NCI-H510A (cell line): ENCODE measurements at places on chromosomes 6 and 20.

DNA sequence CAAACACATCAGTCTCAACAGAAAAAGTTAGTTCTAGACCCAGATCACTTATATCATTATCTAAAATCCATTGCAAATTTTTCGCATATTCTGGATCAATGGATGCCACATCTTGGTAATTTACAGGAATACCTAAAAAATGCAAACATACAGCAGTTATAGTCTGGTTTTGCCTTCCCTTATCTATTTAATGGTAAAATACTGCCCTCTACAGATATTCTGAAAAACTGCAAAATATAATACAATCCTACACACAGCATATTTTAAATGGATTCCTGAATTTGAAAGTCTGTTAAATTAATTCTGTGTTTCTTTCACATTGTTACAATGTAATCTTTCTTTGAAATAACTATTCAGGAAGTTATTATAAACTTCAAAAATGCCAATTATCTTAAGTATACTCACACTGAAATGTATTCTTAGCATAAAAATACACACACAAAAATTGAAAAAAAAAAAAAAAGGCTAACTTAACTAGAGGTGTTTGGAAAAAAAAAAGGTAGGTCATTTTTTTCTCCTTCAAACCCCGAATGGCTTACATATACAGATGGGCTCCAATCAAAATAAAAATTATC, 88.4 kb downstream of the HACE1 start:
- no peak for DNase-seq

DNA sequence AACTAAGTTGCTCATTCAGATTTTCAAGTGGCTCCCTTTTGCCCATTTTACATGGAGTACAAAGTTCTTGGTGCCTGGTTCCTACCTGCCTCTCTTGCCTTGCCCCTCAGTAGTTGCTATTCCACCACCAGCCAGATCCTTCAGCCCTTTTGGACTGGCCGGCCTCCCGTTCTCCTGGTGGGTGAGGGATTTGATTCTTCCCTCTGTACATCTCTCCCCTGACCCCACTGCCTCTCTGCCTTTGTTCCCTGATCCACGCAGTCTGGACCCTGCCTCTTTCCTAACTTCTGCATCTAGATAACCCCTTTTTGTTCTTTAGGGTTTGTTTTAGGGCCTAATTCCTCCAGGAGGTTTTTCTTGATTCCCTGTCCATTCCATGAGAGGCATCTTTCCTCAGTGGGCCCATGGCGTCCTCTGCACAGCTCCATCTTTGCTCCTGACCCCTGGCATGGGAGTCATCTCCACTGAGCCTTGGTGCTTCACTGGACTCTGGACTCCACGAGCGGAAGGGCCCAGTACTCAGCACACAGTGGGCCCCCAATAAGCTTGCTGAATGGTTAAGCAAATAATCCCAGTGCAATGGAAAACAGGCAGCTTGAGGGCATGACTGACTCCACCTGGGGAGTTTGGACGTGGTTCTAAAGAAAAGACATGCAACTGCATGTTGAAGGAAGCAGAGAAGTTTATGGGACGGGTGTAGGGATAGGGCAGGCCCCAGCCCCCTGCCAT, 309.3 kb upstream of the SUPT3H start:
- DNase-seq = no peak

DNA sequence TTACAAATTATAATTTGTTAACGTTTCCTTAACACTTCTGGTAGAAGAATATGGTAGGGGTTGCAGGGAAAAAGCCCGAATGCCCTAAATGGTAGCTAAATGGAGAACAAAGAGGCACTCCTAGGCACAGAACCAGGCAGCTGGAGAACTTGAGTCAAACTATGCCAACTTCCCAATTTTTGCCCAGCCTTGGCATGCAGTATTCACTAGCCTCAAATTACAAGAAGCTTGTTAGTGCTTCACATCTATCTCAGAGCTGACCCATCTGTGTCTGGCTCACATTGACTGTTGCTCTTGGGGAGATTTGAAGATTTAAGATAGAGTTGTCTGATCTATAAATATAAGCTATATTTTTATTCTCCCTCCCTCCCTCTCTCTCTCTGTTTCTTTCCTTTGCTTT, 19.4 kb upstream of the LRFN2 start:
- no peak for DNase-seq

DNA sequence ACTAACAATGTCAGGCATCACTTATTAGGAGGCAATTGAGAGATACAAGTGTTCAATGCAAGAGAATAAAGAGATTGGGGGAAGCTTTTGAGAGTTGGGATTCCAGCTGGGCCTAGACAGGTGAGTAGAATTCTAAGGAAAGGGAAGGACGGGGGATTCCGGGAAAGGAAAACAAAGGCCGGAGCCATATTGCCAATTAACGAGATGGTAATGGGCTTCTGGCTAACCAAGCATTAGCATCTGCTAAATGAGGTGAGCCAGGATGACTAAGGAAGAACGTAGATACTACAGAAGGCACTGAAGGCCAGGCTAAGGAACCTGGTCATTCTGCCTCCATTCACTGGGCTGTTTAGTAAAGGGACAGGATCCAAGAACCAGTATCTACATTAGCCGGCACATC, 10.5 kb downstream of the FYN start:
- DNase-seq = no peak

- no peak for DNase-seq
Measured at GRCh38 chr6:20892365-20892764, 358.1 kb downstream of the CDKAL1 start.

DNA sequence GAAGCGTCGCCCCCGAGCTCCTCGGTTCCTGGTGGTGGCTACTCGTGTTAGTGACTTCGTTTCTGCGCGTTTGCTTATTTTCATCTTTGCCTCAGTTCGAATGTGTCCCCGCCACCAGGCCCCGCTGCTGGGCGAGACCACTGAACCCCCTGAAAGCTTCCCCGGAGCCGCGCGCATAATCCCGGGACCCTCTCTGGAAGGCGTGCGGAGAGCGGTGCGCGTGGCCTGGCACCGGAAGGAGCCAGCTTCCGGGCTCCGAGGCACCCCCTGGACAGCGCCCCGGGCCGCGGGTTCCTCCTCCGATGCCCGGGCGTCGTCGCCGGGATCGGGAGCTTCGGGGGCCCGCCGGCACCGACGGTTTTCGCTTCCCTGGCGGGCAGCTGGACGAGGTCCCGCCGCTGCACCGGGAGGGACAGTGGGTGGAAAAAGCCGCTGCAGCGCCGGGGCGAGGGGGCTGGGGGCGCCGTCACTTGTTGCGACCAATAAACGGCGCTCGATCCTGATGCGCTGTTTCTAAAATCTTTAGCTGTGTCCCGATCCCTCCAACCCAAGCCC, 643 bp upstream of the SLC35D3 start:
- no peak for DNase-seq

DNA sequence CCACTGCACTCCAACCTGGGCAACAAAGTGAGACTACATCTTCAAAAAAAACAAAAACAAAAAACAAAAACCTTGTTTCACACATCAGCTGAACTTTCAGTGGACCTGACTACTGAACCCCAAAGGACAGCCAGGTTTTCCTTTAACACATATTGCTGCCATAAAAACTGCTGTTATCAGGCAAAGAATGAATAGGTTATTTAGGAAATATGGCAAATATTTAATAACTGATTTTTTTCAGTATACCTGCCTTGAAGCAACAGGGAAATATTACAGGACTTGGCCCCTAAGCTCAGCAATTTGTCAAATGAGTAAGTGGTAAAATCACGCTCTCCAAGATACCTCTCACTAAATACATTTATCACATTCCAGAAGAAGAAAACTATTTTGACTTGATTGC, 34.0 kb downstream of the B4GALT5 start:
- DNase-seq = no peak

GRCh38 chr20:49132995-49133478, 55.1 kb downstream of the STAU1 start:
- peak; percentile 30 for DNase-seq

- DNase-seq = no peak
Measured at GRCh38 chr6:46626228-46626909, 26.2 kb downstream of the CYP39A1 start.

GRCh38 chr6:159233365-159234101, 64.3 kb downstream of the FNDC1 start:
- DNase-seq = no peak

DNA sequence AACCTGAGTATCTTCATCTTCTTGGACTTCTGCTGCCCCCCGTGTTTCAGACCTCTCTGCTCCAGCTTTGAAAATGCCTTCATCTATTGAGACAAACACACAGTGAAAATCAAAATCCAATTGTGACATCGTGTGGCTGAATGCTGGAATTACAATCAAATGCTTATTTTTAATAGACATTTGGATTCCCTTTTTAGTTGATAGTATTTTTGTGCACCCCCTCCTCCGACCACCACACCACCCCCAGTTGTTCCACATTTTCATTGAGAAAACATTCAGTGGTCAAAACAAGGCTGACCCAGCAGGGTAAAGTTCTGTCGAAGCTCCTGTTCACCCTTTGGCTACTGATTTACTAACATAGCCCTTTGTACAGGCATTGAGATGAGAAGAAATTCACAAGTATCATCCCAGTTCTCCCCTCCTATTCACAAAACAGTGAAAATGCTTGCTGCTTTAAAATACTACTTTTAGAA, 79.0 kb downstream of the NRSN1 start:
- no peak for DNase-seq

DNA sequence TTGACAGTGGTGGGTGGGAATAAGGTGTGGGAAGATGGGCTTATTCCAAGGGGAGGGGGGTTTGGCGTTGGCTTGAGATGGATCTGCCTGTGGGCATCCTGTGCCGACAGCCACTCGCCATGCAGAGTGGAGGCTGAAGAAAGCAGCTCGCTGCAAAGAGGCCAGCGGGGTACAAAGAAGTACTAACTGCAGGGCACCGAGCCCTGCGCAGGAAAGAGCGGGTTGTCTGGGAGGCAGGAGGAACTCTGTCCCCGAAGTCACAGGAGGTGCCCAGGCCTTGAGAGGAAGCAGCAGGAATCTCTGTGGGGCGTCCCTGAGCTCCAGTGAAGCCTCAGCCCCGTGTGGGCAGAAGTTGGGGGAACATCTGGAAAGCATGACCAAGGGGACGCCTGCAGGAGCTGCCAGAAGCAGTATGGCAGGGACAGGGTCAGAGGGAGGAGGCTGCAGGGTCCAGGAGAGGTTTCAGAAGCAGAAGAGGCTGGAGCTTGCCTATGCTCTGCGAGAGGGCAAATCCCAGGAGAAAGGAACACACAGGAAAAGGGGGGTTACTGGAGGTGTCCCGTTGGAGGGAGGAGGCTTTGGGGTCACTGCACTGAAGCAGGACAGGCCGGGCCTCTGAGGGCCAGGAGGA, 77.2 kb downstream of the THBS2 start:
- no peak for DNase-seq

DNA sequence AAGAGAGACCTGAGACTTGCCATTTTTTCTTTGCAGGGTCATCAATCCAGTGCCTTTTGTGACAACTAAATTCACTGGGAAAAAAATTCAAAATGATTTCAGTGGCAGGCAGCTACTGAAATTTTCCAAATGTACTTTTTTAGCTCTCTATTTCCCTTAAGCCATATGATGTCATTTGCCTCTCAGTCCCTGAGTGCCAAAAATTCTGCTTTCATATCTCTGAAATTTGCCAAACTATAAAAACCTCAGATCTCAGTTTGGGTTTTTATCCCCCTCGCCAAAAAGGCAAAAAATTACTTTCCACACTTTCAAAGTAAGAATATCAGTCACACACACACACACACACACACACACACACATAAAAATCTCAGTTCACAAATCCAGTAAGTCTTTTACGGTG, 651.3 kb upstream of the ARID1B start:
- DNase-seq = no peak

DNA sequence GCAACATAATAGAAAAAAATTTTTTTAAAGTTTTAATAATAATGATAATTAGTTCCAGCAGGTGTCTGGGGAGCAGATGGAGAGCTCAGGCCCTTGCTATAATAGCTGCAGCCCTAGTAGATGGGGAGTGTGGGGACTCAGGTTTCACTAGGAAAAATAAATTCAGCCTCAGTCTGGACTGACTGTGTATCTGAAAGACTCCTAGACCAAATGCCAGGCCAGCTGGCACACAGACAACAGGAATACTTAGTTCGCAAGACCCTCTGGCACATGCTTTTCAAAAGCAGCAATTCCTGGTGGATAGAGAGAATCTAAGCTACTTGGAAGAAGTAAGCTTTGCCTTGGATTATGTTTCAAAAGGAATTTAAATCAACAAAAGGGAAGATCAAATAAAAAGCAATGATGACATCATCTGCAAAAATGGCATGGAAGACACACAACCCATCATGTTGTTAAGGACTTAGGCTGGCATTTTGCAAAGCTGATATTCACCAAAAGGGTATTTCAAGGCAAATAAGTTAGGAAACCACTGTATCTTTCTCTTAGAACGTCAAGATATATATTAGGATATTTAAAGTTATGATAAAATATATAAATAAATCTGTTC, 107.8 kb downstream of the RNGTT start:
- DNase-seq = no peak

GRCh38 chr6:135250234-135250633, 69.1 kb downstream of the MYB start:
- no peak for DNase-seq

- DNase-seq = no peak
Measured at GRCh38 chr20:61252601-61253263, 671 bp downstream of the CDH4 start.

GRCh38 chr6:52307900-52308372, 23.4 kb upstream of the MCM3 start:
- DNase-seq = no peak

- DNase-seq = no peak
Measured at GRCh38 chr20:23918101-23918862, 38.7 kb upstream of the CST5 start.

DNA sequence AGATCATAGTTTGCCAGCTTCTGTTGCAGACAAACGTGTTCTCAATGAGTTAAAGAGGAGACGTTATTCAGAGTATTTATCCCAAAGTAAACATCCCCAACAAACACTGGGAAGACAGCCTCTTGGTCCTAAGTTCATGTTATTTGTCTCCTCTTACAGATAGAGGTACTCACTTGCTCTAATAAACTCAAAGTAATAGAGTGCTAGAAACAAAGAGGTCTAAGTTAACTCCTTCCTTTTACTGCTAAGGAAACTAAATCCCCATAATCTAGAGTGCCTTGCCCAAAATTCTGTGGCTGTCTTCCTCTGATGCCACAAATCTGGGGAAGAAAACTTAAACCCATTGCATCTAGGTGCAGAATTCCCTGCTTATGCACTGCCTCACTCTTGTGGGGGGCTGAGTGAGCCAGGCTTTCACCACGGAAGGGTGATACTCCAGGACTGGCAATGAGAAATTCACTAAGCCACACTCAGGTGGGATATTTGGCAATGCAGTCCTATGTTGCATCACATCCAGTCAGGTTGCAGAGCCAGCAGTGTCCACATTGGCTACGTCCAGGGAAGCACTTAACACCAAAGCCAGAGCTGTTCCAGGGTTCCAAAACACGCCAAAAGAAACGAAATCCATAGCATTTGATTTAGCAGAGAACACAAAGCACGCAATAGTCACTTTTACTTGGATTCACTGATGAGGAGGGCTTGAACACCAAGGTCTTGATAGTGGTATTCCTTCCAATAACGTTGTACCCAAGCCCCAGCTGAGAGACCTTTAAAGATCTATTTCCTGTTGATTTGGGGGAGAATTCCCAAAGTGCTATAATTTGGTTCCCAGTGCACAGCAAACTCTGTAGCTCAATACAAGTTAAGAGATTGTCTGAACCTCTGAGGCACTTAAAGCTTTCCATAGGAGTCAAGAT, 81.0 kb upstream of the FOXQ1 start:
- no peak for DNase-seq

- DNase-seq = no peak
Measured at GRCh38 chr6:53280207-53280606, 68.5 kb downstream of the ELOVL5 start.

- DNase-seq = no peak
Measured at GRCh38 chr6:8229915-8230756, 127.8 kb upstream of the EEF1E1 start.

GRCh38 chr6:113377362-113377942, 479.7 kb upstream of the MARCKS start:
- DNase-seq = no peak

GRCh38 chr6:111975466-111975865, 78.4 kb upstream of the CCN6 start:
- DNase-seq = no peak
